ENCODE measurements at places on chromosomes 7 and 10. TPM values are rescaled to one million over a fixed set of nuclear protein-coding genes. Genes with fewer than 3 reads are reported as not detected.

SLC18A3 gene
- total RNA-seq: 0.32 TPM

- H3K27me3 ChIP-seq: no peaks in the 10 kb centered on the region
- no peak overlapping the region for H3K4me3 ChIP-seq
- H3K4me1 ChIP-seq: peaks cover 16% of the 10 kb centered on the region
- peak; percentile 7 for DNase-seq
- no peaks in the 10 kb centered on the region for H3K36me3 ChIP-seq
- H3K27ac ChIP-seq: no peak overlapping the region
These were observed 111.3 kb downstream of the PTPN20 start for GRCh38 chr10:47022311-47023131.

DNA sequence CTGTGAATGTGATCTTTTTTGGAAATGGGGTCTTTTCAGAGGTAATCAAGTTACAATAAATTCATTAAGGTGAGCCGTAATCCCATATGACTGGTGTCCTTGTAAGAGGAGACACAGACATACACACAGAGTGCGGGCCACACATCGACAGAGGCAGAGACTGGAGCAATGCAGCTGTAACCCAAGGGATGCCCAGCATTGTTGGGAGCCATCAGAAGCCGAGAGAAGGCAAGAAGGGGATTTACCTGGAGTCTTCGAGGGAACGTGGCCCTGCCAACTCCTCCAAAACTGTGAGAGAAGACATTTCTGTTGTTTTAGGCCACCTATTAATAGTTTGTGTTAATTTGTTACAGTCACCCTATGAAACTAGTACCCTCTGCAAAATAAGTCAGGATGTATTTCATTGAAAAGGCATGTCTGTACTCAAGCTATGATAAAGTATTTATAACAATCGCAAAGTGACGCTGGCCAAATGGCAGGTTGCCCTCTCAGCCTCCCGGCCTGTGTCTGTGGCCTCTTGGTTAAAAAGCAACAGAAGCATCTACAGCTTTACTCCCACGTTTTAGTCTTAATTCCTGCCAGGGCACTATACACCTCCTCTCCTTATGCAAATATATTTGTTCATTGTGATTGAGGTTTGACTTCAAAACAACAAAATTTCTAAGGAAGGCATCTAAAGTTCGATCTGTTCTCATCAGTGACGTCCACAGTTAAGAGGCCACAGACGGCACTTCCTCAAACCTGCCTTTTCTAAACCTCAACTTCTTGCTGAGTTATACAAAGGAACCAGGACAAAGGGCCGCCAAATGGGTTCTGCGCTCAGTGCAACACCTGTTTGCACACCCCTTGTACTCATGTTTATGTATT lies 46.8 kb downstream of the HIPK2 start:
- H3K4me1 ChIP-seq: peaks cover 42% of the 10 kb centered on the region
- peak overlapping the region; percentile 9 for H3K4me3 ChIP-seq
- peaks cover 24% of the 10 kb centered on the region for H3K36me3 ChIP-seq
- no peaks in the 10 kb centered on the region for H3K27me3 ChIP-seq

DNA sequence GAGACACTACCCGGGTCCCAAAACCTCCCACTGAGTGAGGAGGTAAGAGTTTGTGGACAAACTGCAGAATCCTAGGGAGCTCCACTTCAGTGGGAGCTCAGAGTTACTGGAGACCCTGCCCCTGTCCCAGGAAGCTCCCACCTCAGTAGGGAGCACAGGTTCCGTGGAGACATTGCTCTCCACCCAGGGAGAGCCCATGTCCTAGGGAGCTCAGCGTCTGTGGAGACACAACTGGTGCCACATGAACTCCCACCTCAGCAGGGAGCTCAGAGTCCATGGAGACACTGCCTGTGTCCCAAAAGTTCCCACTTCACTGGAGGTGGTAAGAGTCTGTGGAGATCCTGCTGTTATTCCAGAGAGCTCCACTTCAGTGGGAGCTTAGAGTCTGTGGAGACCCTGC lies 6.3 kb downstream of the MYO1G start:
- no peak for DNase-seq
- H3K4me3 ChIP-seq: no peak overlapping the region
- H3K27ac ChIP-seq: no peak overlapping the region
- no peaks in the 10 kb centered on the region for H3K27me3 ChIP-seq
- H3K36me3 ChIP-seq: peaks cover 93% of the 10 kb centered on the region

GRCh38 chr7:42453931-42454361 lies 216.9 kb upstream of the GLI3 start:
- DNase-seq: no peak
- H3K36me3 ChIP-seq: no peaks in the 10 kb centered on the region
- no peaks in the 10 kb centered on the region for H3K27me3 ChIP-seq
- no peak overlapping the region for H3K27ac ChIP-seq
- no peak overlapping the region for H3K4me3 ChIP-seq

DNA sequence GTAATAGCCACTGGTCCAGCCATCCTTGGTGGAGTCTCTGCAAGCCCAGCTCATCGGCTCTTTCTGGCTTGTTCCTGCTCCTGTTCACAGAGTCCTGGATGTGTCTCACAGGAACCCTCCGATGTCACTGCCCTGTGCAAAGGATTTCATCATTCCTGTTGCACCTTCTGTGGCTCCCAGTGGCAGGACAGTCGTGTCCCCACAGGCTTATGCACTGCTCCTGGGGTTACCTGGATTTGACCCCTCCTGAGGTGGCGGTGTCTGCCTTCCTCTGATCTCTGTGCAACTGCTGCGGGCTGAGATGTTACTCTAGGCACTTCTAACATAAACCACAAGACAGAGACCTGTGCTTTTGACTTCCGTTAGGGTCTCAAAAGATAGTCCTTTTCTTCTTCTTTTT lies 30.6 kb downstream of the APBB1IP start:
- DNase-seq: peak; percentile 32
- H3K36me3 ChIP-seq: peaks cover 51% of the 10 kb centered on the region
- no peaks in the 10 kb centered on the region for H3K27me3 ChIP-seq
- H3K4me3 ChIP-seq: peak overlapping the region; percentile 53

All from activated T-helper 2 cell treated with anti-CD3 and anti-CD28 coated beads, Interferon-gamma antibody, Interleukin-2, Interleukin-4, amounts not matched to agents 10 μg/mL and 5 μg/mL and 100 μg/mL, durations not matched to agents 14 hours and 24 hours and 36 hours (primary cell).